ENCODE measurements at places on chromosomes 6 and 20.

GRCh38 chr6:105601541-105602236 is 198.8 kb upstream of the PREP start:
- DNase-seq: peak; percentile 3

GRCh38 chr20:2459981-2460751 is 10.4 kb downstream of the SNRPB start:
- no peak for DNase-seq

- DNase-seq: no peak
Observed at GRCh38 chr20:36541227-36541767, at the start of gene MYL9. Gene MYL9, plus strand, starts transcription at chr20:36541519. Its CDS starts 3,366 bp downstream, at chr20:36544885.

DNA sequence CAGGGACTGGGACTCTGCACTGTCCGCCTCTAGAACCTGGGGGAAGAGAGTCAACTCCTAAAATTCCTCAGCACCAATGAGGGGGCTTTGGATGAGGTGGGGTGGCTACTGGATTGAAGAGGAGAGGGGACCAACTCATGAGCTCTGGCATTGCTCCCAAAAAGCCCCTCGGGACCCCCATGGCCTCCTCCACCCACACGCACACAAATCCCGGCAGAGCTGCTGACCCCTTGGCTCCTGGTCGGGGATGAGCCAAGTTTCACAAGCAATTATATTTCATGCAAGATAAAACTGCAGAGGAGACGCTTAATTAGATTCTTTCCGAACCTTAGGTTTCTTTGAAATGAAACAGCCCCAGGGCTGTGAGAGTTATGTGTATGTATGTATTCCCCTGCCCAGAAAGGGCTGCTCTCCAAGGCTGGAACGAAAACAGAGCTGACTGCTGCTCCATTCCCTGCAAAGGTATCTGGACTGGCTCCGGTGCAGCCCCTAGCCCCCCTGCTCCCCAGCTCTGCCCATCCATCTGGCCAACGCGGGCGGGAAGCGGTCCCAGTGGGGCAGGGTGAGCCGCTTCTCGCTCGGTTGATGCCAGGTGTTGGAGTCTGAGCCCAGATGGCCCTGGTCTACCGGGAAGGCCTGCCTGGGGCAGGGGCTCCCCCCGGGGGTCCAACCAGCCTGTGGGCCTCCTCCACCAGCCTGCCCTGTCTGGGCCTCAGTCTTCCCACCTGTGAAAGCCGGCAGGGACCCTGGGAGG is 46.8 kb upstream of the STX16 start:
- DNase-seq: no peak

DNA sequence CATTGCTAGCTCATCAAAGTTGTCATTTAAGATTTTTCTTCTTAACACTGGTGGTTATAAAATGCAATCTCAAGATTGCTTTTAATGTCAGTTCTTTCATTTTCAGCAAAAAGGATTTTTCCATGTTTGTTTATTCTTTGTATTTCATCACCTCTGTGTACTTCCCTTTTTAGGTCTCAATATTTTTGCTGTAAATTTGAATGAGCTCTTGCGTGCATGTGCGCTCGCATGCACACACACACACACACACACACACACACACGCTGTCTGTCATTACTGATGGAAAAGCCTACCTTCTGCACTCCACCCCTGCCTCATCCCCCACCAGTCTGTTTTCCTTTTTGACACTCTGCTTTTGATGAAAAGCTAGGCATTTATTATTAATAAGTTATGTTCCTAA is 85.3 kb upstream of the FYN start:
- no peak for DNase-seq

- DNase-seq: no peak
Observed at GRCh38 chr20:38350879-38351775, 4.8 kb downstream of the LBP start.

DNA sequence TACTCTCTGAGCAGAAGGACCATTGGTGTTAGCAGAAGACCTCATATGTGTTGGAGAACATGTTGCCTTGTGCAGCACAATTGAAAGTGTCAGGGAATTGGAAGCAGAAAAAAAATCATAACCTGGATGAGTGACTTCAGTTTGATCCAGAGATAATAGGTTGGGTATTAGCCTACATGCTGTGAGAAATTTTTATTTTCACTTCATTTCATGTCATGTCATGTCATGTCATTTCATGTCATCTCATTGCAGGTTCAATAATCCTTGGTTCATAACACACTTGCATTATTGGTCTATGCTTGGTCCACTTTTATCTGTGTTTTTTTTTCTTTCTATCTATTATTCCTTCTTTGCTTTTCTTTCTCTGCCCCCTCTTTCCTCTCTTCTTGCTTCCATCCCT is 34.3 kb downstream of the AKAP7 start:
- no peak for DNase-seq

GRCh38 chr20:63692436-63693082 is 3.9 kb upstream of the TNFRSF6B start:
- no peak for DNase-seq

- no peak for DNase-seq
Observed at GRCh38 chr6:159842035-159842434, 42.0 kb downstream of the PNLDC1 start.

GRCh38 chr6:101689695-101690094 is 296.2 kb downstream of the GRIK2 start:
- DNase-seq: no peak

DNA sequence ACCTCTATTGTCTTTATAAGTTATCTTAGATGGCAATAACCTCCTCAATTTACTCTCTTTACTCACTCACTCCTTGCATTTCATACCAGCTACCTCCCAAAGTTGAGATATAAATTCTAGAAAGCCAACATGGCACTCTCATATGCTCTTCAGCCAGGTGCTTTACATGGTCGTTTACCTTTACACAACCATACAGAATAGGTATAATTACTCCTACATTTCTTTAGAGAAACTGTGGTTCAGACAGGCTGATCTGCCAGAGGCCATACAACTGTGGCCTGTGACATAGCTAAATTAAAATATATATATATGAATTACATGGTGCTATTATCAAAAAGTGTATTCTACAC is 45.7 kb downstream of the HBS1L start:
- DNase-seq: no peak

DNA sequence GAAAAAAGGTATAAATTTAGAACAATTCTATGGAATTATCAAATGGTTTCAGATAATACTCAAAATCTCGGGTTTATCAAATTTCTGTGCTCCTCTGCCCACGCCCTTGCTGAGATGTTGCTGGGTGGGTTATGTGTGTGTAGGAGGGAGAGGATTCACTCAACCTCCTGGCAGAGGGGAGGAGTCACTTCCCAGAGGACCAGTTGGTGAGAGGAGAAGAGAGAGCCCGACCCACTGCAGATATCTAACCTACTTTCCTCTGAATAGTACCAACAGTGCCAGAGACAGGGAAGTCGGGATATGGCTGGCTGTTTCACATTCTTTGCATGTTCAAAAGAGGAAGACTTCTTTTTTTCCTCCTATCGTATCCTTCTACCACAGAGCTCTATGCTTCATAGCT is 187.1 kb upstream of the MAN1A1 start:
- no peak for DNase-seq

GRCh38 chr6:21149470-21149869 is 444.1 kb upstream of the SOX4 start:
- no peak for DNase-seq

DNA sequence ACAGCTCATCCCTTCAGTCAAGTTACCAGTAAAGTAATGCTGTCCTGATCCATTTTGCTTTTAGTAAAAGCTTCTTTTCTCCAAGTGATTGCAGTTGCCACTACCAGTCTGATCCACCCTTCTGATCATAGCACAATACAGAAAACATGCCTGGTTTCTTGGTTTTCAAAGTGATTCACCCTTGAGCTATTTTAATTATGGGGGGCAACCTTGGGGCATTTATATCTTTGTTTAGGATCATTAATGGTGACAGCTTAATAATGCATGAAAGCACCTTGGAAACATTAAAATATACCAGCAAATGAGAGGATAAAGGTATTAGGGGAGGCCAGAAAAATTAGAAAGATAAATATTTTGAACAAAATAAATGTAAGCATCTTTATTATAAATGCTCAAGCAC is 38.4 kb downstream of the LRRC1 start:
- no peak for DNase-seq

DNA sequence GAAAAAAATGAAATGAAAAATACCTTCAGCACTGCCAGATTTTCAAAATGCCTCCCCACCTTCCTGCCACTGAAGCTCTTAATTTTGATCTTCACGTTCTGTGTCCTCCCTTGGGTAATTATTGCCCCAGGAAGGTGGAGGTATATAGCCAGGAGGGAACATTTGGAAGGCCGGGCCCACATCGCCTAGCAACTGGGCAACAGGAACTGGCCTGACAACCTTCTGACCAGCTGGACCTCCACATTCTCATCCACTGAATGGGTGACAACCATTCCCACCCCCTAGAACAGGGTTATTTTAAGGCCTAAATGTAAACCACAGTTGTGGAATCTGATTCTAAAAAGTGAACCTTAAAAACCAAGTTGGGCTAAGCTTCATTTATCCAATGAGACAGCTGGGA is 3.2 kb downstream of the RRBP1 start:
- no peak for DNase-seq

DNA sequence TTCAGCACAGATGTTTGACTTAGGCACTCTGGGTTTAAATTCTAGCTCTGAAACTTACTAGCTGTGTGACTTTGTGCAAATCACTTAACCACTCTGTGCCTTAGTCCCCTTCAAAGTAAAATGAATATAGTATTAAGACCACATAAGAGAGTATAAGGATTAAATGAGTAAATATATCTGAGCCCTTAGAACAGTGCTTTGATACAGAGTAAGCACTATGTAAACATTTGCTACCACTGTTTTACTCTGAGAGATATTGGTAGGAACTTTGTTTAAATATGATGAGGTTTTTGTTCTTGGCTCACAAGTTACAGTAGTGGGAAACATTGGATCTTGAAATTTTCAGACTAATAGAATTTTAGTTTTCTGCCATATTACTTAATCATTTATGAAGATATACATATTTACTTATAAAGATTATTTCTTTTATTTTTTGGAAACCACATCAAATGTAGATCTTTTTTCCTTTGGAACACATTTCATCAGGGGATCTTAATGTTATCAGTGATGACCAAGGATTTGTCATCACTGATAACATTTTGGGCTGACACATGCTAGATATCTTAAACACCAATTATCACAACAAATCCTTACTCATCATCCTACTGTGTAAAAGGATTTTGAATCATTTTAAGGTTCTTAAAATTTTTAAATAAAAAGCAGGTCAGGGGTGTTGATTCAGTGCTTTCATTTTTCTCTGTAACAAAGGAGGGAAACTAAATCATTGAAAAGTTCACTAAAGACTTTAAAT is 226.2 kb downstream of the EYA4 start:
- no peak for DNase-seq

DNA sequence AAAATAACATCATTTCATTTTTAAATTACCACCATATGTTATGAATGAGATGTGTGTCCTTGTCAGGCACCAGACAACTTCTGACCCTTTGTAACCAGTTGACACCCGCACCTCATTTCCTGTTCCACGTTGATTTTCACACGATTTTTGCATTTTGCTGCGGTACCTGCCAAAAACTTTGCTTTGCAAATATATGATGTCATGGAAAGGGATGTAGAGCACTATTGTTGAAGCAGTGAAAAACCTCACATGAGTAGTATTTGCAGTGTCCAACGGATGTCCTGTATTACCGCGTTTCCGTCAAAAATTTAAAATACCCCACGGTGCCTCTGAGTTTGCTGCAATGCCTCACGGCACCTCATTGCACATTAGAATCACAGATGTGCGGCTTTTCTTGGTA is 115.6 kb downstream of the MTHFD1L start:
- no peak for DNase-seq

GRCh38 chr6:164069350-164069990 is 655.0 kb downstream of the QKI start:
- no peak for DNase-seq

DNA sequence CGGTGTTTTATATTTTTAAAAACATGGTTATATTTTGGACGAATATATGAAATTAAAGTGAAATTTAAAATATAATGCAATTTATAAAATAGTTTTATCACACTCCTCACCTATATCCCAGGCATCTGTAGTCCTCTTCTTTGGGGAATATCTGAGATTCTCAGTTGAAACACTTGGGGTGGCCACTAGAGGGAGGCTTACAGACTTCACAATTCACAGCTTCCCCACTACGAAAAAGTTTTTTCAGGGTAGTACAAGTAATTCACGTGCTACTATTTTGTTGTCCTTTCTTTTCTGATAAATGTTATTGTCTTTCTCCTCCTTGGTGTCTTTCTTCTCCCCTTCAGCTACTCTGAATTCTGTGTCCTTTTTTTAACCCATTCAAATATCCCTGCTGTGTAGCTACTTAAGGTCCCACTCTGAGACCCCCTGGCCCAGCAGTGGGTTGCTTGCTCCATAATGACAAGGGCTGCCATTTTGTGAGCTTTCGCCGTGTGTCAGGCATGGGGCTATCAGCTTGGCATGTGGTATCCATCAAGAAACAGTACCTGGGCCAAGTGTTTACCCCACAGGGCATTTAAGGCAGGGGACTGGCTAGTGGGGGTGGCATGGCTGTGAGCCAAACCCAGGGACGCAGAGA is 43.6 kb upstream of the PHACTR3 start:
- DNase-seq: no peak

- DNase-seq: no peak
Observed at GRCh38 chr6:69105288-69105687, 470.2 kb downstream of the ADGRB3 start.

DNA sequence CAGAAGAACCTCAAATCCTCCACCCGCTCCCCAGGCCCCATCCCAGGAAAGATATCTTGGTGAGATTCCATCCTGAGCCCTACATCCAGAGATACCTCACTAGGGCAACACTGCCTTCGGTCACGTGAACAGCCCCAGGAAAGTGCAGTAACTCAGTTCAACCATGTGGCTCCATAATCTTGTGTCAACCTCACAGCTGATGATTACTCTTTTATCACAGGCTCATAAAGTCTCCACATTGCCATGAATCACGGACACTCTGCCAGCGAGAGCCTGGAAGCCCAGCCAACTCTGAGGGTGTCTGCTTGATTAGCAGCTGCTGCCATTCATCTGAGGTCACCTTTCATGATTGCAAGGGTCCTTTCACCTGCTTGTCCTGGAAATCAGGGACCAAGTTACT is 175.8 kb upstream of the LRFN2 start:
- no peak for DNase-seq

DNA sequence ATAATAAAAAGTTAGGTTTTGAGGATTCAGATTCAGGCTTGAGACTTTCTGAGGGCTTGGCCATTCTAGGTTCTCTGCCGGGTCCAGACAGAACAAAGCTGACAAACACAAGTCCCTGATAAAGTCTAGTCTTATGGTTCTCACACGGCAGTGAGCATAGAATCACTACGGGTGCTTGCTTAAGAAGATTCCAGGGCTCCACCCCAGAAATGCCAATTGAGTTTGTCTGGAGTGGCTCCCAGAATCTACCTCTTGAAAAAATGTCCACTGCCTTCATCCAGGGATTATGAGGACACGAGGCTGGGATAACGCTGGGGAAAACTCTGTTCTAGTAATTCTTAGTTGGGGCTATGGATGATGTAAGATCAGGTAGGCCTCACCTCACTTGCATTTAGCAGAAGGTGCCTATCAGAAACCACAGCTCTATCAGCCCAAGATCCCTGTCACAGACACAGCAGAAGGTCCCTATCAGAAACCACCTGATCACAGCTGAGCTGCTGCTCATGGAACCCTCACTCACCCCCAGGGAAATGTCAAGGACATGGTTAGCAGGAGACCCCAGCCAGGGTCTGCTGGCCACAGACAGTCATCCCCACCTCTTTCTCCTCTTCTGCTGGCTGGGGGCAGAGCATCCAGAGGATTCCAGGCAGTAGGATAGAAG is 52.3 kb downstream of the RAB44 start:
- no peak for DNase-seq

- DNase-seq: no peak
Observed at GRCh38 chr20:20456741-20457140, 88.8 kb downstream of the INSM1 start.
